Prostate gland (tissue), 2 donors: ENCODE measurements at places on chromosomes 7 and 10. TPM values are rescaled to one million over a fixed set of nuclear protein-coding genes. Genes with fewer than 3 reads are reported as not detected.

The BMPER gene
- 4.5 TPM for total RNA-seq

The AASS gene
- 21.6 TPM for total RNA-seq

The TIMM23 gene
- 93.5 TPM for total RNA-seq

The GPR15LG gene
- total RNA-seq: not detected

- H3K27me3 ChIP-seq: no peaks in the 10 kb centered on the region
- no peak overlapping the region for H3K27ac ChIP-seq
- no peaks in the 10 kb centered on the region for H3K36me3 ChIP-seq
- no peak for DNase-seq
- H3K4me3 ChIP-seq: no peak overlapping the region
- H3K4me1 ChIP-seq: no peaks in the 10 kb centered on the region
Measured at GRCh38 chr10:61812052-61812721, 89.3 kb upstream of the ARID5B start.

DNA sequence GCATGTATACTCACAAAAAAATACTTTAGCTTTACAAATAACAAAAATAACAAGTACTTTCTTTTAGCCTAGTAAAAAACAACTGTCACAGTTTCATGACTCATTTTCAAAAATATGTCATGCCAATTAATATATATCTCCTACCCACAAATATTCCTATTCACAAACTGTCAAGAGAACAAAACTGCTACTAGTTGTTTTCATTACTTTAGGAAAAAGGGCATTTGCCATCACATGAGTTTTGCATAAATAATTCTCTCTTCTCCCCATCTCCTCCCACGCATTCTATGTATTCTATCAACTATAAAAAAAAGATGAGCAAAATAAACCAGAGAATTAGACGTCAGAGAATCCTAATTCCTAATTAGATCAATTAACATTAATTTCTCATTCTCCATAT lies 87.6 kb downstream of the PIP4K2A start:
- H3K27ac ChIP-seq: no peak overlapping the region
- no peaks in the 10 kb centered on the region for H3K36me3 ChIP-seq
- no peaks in the 10 kb centered on the region for H3K4me1 ChIP-seq
- DNase-seq: no peak
- no peak overlapping the region for H3K4me3 ChIP-seq

- peak overlapping the region; percentile 27 for H3K27ac ChIP-seq
- H3K4me3 ChIP-seq: no peak overlapping the region
- no peaks in the 10 kb centered on the region for H3K27me3 ChIP-seq
- no peaks in the 10 kb centered on the region for H3K36me3 ChIP-seq
- no peak for DNase-seq
Measured at GRCh38 chr7:2037301-2037807, 195.4 kb downstream of the MAD1L1 start.

DNA sequence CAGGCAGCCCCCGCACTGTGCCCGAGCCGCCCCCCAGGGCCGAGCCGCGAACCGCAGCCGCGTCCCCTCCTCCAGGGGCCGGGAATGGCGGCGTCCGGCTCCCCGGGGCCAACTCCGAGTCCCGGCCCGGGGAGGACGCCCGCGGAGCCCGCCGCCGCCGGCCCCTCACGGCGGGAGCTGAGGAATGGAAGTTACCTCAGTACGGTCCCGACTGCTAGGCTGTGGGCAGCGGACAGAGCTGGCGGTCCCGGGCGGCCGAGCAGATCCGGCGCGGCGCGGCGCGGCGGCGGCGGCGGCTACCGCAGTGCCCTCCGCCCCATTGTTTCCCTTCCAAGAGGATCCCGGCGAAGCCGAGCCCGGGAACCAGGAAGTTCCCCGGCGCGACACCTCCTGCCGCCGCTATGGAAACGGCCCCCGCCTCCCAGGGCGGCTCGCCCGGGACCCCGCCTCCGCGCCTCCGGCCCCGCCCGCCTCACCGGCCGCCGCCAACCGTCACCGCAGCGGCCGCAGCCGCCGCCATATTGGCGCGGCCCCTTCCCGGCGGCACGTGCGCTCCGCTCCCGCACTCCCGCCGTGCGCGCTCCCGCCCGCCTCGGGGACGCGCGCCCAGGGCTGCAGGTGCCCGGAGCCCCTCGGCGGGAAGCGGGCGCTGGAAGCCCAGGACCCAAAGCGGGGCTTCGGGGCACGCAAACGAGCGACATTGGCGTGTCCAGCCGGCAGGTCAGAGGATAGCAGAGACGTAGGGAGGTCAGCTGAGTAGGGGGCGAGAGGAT lies at the start of gene USP6NL:
Gene USP6NL (minus strand): TSS at position 403 of the 773 bp plus-strand sequence. CDS start 14,016 bp downstream, outside the sequence.
- H3K4me1 ChIP-seq: no peaks in the 10 kb centered on the region
- H3K36me3 ChIP-seq: no peaks in the 10 kb centered on the region
- no peaks in the 10 kb centered on the region for H3K27me3 ChIP-seq
- peak within 1 kb of the TSS; percentile 90 for H3K27ac ChIP-seq
- peak; percentile 93 for DNase-seq

The PSD gene
- total RNA-seq: 10.9 TPM
